ENCODE measurements at places on chromosomes 5 and 9. TPM values are rescaled to one million over a fixed set of nuclear protein-coding genes. Genes with fewer than 3 reads are reported as not detected.

Gene LCN15
- total RNA-seq = not detected

Gene ACOT12
- total RNA-seq = not detected

Gene SPINK1
- total RNA-seq = not detected

Gene PGM5
- total RNA-seq = 141 TPM

Gene PPP3R2
- 0.06 TPM for total RNA-seq

Gene TTC23L
- total RNA-seq = not detected

DNA sequence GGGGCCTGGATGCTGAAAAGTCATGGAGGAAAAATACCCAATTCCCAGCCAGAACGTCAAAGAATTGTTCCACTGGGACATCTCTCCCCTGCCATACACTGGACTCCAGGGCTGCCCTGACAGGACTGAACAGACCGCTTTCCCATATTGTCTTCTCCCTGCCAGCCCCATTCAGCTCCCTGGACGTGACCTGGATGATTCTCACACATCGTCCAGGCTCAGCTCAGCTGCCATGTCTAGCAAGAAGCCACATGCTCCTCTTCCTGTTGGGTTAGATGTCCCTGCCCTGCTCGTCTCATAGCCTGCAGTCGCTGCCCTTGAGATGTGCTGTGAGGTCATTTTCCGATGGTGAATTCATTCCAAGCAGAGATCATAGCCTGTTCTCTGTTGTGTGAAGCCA, 37.4 kb downstream of the FOXI1 start:
- H3K27me3 ChIP-seq = no peaks in the 10 kb centered on the region
- DNase-seq = no peak
- no peak overlapping the region for H3K27ac ChIP-seq
- H3K36me3 ChIP-seq = no peaks in the 10 kb centered on the region
- no peak overlapping the region for H3K4me3 ChIP-seq
- H3K4me1 ChIP-seq = no peaks in the 10 kb centered on the region

DNA sequence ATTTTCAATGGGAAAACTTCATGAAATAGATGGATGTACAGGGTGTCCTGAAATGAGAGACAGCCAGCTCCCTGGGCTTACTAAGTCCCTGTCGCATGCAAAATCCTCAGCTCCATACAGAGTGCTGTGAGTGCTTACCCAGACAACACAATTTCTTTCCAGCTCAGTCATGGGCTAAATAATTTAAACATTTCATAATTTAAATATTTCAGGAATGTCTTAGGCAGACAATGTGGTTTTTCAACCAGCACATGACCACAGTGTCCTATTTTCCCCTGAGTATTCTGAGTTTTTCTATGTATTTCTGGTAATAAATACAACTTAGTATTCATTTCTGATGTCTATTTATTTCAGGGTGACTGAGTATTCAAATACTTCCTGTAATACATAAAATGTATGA, 188.5 kb upstream of the SNX2 start:
- H3K27ac ChIP-seq = no peak overlapping the region
- no peaks in the 10 kb centered on the region for H3K4me1 ChIP-seq
- no peak overlapping the region for H3K4me3 ChIP-seq
- H3K36me3 ChIP-seq = no peaks in the 10 kb centered on the region
- DNase-seq = no peak
- no peaks in the 10 kb centered on the region for H3K27me3 ChIP-seq

DNA sequence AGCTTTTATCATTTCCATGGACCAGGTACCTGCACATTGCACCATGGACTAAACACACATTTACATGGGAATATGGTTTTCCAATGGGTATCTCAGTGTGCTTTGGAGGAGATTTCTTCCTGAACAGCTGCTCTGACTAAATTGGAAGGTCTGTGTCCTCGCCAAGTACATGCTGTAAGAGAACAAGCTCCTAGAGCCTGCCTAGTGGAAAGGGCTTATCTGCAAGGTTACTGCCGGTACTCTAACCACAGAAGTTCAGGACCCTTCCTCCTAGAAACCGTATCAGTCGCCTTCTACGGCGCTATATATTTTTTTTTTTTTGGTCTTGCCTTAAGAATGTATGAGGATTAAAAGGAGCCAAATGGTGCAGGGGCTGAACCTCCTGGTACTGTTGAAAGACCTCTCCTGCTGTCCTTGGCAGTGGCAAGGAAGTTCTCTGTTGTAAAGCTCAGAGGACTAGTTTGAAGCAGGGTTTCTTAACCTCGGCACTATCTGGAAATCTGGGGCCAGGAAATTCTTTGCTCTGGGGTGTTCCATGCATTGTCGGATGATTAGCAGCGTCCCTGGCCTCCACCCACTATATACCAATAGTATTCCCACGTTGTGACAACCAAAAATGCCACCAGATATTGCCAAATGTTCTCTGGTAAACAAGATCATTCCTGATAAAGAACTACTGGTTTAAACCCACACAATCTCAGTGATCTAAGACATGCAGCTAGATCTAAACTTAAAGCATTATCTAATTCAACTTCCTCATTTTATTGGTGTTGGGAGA, 107.4 kb downstream of the FBXO38 start:
- no peaks in the 10 kb centered on the region for H3K27me3 ChIP-seq
- H3K27ac ChIP-seq = no peak overlapping the region

- no peak overlapping the region for H3K27ac ChIP-seq
- DNase-seq = no peak
- H3K4me1 ChIP-seq = no peaks in the 10 kb centered on the region
- H3K4me3 ChIP-seq = no peak overlapping the region
- H3K36me3 ChIP-seq = no peaks in the 10 kb centered on the region
Measured at GRCh38 chr9:135608999-135609317, 30.4 kb downstream of the GLT6D1 start.

- H3K27me3 ChIP-seq = no peaks in the 10 kb centered on the region
- DNase-seq = no peak
- no peaks in the 10 kb centered on the region for H3K4me1 ChIP-seq
- no peak overlapping the region for H3K27ac ChIP-seq
- no peaks in the 10 kb centered on the region for H3K36me3 ChIP-seq
Measured at GRCh38 chr5:171427318-171428167, 8.1 kb downstream of the FGF18 start.

DNA sequence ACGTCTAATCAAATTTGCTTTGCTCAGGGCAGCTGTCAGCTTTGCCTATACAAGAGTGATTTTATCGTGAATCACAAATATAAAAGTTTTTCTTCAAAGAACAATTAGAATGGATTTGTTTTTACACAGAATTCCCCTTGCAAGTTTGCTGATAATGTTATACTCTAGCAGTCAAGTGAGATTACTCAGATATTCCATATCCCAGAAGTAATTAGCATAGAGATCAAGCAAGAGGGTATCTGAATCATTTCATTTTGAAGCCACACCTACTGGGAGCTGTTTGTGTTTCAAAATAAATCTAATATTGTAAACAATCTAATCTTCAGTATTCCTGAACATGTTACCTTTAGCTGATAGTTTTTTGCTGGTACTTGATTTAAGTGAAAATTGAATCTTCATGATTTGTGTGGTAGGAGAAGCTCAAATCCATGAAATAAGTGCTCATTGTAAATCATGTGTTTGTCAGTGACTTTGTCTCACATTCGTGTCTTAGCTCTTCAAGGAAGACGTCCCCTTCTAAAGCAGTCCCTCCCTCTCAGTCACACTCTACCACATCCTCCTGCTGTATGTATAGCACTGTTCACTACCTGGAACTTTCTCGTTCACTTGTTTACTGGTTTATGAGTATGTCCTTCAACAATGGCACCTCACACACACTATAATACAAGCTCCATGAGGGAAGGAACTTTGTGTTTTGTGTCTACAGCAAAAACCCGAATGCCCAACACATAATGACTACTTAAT, 3.3 kb upstream of the TTC39B start:
- H3K4me1 ChIP-seq = peaks cover 13% of the 10 kb centered on the region
- no peaks in the 10 kb centered on the region for H3K36me3 ChIP-seq
- no peak overlapping the region for H3K4me3 ChIP-seq
- DNase-seq = no peak

- no peak overlapping the region for H3K27ac ChIP-seq
- H3K4me3 ChIP-seq = no peak overlapping the region
- no peaks in the 10 kb centered on the region for H3K36me3 ChIP-seq
- no peaks in the 10 kb centered on the region for H3K27me3 ChIP-seq
- no peak for DNase-seq
Measured at GRCh38 chr9:129359162-129359811, 181.2 kb upstream of the IER5L start.
